ENCODE measurements at places on chromosomes 5 and 9. TPM values are rescaled to one million over a fixed set of nuclear protein-coding genes. Genes with fewer than 3 reads are reported as not detected.

GNE gene
- 50.0 TPM for total RNA-seq

HMCN2 gene
- not detected for total RNA-seq

FBN2 gene
- 0.37 TPM for total RNA-seq

SLC25A2 gene
- total RNA-seq: 0.05 TPM

CLPTM1L gene
- total RNA-seq: 262 TPM

DNA sequence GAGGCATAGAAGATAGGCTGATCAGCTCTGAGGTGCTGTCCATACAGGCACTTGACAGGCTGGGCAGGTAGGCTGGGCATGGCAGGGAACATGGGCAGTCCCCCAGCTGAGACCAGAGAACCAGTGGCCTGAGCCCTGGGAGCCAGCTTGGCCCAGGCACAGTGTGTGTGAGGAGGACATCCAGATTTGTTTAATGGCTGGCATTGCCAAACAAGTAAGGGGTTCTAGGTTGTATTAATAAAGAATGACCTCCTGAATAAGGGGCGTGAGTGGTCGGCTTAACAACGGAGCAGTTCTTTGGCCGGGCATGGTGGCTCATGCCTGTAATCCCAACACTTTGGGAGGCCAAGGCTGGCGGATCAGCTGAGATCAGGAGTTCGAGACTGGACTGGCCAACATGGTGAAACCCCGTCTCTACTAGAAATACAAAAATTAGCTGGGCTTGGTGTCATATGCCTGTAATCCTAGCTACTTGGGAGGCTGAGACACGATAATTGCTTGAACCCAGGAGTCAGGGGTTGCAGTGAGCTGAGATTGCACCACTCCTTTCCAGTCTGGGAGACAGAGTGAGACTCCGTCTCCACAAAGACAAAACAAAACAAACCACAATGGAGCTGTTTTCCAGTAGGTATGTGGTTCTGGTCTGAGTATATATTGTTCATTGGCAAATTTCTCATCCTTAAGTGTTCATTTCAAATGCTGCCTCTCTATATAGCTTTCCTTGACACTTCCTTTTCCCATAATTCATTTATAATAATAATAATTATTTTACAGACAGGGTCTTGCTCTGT, 56.2 kb downstream of the ANGPTL2 start:
- DNase-seq: no peak

DNA sequence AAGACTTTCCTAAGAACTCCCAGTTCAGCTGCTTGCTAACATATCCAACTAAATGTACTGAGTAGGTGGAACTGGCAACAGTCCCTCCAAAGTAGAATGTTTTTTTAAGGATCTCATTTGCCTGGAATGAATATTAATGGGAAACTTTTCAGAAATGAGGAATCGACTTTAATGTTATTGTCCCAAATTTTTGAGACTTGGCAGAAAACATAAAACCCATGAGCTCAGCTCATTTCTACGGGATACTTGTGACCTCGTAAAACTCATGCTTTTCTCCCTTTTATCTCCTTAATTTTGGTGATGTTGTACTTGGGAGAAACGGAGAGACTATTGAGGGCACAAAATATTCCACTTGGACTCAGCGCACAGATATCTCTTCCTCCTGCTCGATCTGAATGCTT, 296.8 kb downstream of the EBF1 start:
- no peak for DNase-seq

DNA sequence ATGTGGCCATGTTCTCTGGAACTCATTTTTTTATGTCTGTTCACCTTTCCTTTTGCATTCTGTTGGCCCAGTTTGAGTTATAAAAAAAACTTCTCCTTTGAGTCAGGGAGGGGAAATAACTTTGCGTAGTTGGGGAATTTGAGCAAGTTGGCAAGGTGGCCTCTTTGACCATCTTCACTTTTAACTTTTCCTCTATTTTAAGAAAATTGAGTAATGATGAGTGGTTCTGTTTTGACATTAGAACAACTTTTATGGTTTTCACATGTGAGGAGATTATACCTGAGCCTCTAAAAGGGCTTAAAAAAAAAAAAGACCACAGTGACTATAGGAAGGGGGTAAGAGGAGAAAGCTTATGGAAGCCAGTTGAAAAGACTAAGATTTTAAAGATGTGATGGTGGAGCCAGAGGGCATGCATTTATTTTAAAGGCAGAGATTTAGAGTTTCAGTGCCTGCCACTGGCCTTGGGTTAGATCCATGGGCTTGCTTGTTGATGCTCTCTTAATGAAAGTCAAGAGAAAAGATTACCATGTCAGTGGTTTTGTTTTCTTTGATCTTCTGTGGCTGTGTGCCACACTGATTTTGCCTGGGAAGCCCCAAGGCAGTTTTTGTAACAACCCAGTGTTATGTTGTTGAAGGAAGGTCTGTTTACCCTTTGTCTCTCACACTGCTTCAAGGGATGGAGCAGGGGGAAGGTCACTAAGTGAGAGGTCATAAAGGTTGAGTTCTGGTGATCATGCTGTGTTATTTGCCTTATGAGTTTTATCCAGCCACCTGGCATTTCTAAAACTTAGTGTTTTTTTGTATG, 219.7 kb upstream of the CD180 start:
- DNase-seq: peak; percentile 27

DNA sequence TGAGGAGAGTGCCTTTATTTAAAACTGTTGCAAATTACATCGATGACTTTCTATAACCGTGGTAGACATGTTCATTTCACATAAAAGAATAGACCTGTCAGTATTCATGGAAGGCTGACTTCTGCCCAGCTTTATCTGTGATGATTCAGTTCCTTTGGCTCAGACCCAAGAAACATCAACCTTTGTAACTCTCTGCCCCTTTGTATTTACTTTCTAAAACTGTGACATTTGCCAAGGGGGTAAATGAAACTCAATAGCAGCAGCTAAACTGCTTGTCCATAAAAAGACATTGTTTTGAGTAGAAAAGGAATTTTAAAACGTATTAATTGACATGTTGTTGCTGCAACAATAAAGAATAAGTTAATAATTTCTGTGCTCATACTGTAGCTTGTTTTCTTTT, 137.8 kb upstream of the ANKH start:
- DNase-seq: peak; percentile 92

DNA sequence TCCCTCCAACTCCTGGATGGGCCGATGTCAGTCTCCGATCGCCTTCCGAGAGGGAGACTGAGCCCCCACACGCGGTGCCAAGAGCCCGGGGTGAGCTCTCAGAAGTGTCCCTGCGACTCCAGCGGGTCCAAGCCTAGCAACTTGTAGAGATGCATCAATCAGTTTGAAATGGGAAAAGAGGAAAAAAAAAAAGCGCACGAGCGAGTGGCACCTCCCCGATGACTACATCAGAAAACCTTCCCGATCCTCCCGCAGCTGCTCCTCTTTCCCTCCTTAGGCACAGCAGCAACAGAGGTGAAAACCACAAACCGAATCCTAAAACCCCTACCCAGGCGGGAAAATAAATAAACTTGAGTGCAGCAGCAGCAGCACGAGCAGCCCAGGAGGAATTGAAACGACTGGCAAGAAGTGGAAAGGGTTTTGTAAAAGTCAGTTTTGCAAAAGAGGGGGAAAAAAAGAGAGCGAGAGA, 1.0 kb upstream of the EFNA5 start:
- DNase-seq: peak; percentile 78

DNA sequence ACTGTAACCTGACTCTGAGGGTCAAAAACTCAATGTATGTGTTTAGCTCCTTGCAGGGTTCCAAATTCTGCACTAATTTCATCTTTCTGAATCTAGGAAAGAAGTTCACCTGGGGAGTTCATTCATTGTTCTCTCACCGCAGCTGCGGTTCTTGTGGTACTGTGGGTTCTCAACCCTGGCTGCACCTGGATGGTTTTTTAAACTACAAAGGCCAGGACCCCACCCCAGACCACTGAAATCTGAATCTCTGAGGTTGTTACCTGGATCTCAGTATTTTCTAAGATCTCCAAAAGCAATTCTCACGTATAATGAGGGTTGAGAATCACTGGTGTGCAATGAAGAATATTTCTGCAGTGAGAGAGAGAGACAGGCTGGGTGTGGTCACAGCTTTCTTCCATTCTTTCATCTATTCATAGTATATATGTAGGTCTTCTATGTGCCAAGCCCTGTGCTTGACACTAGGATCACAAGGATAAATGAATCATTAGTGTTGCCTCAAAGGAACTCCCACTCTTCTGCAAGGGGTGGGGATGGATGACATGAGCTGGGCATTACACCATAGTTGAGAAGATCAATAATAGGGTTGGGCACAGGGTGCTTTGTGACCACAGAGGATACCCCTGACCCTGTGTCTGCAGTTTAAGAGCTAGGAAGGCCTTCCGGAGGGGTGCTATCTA, 109.8 kb downstream of the GALNT10 start:
- DNase-seq: no peak

GRCh38 chr9:21825637-21826036, 23.2 kb downstream of the MTAP start:
- no peak for DNase-seq

DNA sequence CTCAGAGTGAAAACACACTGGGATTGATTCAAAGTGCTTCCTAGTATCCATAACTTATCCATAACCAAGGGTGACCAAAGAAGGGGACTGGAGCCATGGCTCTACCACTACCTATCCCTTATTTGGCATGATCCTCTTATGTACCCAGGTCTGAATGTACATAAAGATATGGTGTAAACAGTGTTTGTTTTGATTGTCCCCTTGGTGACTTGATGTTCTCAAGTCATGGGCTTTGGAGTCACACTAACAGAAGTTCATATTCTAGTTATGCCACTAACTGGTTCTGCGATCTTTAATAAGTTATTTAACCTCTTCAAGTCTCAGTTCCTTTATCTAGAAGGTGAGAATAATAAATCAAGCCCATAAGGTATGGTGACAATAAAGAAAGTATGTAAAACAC, 283.4 kb upstream of the PTGER4 start:
- DNase-seq: no peak

Measured in M059J (cell line).